ENCODE measurements at places on chromosomes 13 and 19.
A peak's percentile ranks its signal among the peaks of the same experiment; 100 is the strongest.

DNA sequence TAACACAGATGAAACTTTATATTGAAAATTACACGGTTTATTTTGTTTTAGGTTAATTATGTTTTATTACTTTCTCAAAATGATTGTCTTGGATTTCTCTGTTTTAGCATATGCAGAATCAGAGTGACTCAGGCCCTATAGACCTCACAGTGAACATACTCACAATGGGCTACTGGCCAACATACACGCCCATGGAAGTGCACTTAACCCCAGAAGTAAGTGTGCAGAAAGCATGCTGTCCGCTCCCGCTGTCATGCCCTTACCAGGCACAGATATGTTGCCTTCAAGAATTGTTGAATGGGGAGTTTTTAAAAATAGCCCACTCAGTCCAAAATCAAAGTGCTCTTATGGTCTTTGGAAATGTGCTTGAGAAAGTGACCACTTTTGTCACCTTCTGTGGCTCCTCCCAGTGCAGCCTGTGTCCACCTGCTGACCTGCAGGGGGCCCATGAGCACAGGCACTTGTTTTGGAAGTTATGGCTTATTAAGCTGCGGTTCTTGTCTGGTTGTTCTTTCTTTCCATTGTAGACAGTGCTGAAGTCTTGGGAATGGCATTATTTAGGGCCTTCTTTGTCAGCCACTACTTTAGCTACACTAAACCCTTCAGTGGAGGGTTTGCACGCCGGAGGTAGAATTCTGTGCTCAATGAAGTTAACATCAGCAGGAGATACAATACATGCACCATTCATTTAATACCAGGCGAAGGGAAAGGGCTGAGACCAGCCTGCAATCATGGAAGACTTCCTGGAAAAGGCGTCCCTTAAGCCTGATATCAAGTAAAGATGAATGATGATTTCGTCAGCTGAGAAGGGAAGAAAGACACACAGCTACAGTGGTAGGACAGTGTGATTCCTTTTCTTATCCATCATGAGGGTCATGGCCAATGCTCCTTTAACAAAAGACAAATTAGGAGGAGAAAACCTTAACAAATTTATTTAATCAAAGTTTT, 36.7 kb downstream of the CUL4A start:
- no peak for DNase-seq

DNA sequence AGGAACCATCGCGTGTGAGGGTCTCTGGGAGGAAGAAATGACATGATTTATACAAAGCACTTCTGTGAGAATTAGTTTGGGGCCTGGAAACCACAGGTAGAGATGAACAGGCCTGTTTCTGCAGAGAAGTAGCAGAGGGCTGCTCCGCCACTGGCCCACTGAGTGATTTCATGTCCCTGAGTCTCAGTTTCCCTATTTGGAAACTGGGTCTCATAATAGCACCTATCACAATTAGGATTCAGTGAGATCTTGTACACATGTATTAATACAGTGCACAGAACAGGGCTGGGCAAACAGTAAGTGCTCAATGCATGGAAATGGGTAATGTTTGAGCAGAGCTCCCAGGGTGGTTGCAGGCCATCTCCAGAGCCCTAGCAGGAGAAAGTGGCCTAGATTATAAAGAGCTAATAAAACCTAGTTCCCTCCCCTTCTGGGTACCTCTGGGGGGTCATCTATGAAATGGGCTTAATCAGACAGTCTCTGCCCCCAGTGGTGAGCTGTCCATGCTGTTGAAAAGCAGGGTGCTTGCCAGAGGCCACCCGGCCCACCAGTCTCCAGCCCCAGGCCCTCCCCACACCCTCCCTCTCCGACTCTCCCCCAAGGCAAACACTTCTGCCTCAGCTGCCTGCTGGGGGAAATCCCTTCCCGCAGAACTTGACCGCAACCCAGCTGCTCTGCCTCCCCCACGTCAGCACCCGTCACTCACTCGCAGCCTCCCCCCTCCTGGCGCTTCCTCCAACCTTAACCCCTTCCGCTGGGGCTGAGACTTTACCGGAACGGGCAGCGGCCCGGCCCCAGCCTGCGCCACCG, 4.5 kb downstream of the BCL3 start:
- peak; percentile 89 for DNase-seq

- DNase-seq = no peak
Measured at GRCh38 chr13:35888457-35888883, 242.7 kb downstream of the DCLK1 start.

GRCh38 chr19:36152352-36153091, at the start of gene COX7A1:
TSS of gene COX7A1 (minus strand) at chr19:36152447. CDS start at chr19:36152407, 40 bp downstream.
- DNase-seq = peak; percentile 54

- DNase-seq = no peak
Measured at GRCh38 chr13:23463661-23464060, 30.2 kb upstream of the SACS start.

- DNase-seq = no peak
Measured at GRCh38 chr13:43347877-43348276, 324.5 kb downstream of the DNAJC15 start.

- no peak for DNase-seq
Measured at GRCh38 chr19:13976446-13976845, 24.1 kb downstream of the DCAF15 start.

DNA sequence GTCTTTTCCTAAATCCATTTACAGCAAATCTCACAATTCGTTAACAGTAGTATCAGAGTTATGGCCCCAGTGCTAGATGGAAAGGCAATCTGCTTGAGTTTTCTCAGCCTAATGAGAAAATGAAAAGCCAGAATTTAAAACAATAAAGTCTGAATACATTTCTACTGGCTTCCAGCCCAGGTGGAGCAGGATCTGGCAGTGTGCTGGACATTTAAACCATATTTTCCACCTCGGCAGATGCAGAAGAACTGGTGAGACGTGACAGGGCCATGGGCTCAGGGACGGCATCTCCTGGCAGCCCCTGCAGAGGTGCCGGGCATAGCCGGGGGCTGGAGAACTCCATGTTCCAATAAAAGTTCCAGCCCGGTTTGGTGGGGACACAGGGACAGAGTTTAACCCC, 7.1 kb downstream of the SMIM7 start:
- DNase-seq = no peak

GRCh38 chr13:30808600-30808999, 73.3 kb downstream of the ALOX5AP start:
- no peak for DNase-seq

DNA sequence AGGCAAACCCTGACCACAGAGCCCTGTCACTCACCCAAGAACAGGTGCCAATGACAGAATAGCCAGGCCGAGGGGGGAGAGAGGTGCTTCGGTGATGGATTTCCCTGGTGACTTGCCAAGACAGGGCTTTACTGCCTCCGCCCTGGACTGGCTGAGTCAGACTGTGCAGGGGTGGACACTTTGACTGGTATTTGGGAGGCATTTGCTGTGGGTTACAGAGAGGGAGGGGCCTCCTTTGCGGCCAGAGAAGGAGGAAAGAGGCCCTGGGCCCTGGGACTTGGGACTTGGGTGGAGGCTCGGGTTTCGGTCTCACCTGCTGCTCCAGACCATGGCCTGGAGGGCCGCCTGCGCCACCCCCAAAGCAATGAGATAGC, 4.6 kb upstream of the EPS8L1 start:
- DNase-seq = no peak

DNA sequence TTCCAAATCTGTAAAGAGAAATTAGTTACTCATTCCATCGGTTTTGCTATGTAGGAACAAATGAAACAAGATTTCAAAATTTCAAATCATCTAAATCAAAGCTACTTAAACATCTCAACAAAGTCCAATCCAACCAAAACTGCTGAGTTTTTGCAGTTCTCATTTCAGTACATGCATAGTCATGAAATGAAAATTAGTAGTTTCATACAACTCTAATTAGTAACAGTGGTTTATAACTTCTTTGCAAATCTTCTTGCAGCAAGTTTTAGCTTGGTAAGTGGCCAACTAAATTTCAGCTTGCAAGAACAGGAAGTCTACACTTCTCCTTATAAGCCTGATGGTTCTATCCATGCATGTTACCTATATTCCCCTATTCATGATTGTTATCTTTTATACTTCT, 75.6 kb downstream of the SPRY2 start:
- DNase-seq = no peak

DNA sequence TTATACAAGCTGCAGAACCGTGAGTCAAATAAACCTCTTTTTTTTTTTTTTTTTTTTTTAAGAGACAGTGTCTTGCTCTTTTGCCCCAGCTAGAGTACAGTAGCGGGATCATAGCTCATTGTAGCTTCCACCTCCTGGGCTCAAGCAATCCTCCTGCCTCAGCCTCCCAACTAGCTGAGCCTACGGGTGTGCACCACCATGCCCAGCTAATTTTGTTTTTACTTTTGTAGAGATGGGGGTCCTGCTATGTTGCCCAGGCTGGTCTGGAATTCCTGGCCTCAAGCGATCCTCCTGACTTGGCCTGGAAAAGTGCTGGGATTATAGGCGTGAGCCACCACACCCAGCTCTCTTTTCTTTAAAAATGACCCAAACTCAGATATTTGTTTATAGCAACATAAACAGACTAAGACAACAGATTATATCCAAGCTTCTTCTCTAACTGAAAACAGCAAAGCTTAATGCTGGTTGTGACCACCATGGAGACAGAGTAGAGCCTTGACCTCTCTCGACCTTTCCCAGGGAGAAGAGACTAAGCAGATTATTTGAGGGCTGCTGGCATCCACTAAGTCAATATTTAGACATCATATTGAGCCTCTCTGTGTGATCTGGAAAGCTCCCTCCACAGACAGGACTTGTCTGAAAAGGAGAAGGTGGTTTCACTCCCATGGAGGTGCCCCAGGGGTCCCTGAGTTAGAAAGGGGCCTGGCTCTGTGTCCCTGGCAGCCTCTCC, 150.0 kb downstream of the KCTD15 start:
- peak; percentile 13 for DNase-seq

DNA sequence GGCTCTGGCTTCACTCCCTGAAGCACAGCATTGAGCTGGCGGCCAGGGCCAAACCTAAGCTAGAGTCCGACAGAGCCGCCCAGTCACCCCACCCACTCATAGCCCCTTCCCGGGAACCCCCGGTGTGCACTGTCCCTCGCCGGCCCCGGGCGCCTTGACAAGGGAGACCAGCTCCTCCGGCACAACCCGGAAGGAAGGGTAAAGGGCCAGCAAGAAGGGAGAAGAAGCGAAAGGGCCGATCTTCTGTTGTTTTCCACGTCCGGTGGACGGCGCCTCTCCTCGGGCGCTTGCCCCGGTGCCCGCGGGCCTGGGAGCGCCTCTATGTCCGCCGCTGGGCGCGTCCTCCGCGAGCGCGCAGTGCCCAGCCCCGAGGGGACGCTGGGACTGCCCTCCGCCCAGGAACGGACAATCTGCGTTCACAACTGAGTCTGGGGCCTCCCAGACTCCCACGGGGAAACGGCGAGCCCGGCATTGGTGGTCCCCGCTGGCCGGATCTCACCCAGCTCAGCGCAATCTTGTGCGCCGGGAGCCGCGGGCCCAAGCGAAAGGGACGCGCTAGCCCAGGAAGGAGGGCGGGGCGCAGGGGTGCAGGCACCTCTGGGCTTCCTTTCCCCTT, 172.5 kb upstream of the MIR17HG start:
- peak; percentile 67 for DNase-seq

DNA sequence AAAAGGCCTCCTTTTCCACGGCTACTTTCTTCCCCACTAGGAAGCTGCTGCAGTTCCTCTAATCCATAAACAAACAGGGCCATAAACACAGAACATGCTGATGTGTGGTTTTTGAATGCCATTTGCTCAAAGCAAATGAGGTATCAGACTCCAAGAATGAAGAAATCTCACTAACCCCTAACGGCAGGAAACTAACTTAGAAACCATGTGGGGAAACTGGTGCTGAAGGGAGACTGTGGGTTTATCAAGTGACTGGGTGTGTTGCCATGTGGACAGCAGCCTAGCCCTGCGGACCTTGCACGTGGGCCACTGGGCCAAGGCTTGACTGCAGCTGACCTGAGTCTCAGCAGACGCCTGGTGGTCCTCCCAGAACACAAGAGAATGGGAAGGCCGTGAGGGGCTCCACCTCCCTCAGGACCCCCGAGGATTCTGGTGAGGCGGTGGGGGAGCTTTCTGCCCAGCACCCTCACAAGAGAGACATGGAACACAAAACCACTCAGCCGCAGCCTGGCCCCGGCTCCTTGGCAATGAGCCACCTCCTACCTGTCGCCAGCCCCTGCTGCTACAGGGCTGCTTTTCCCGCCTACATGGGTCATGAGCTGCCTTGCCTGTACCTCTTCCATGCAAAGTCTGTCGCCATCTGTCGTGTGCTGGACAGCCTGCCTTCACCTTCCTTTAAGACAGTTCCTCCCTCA, 10.6 kb downstream of the SLC15A1 start:
- DNase-seq = no peak

DNA sequence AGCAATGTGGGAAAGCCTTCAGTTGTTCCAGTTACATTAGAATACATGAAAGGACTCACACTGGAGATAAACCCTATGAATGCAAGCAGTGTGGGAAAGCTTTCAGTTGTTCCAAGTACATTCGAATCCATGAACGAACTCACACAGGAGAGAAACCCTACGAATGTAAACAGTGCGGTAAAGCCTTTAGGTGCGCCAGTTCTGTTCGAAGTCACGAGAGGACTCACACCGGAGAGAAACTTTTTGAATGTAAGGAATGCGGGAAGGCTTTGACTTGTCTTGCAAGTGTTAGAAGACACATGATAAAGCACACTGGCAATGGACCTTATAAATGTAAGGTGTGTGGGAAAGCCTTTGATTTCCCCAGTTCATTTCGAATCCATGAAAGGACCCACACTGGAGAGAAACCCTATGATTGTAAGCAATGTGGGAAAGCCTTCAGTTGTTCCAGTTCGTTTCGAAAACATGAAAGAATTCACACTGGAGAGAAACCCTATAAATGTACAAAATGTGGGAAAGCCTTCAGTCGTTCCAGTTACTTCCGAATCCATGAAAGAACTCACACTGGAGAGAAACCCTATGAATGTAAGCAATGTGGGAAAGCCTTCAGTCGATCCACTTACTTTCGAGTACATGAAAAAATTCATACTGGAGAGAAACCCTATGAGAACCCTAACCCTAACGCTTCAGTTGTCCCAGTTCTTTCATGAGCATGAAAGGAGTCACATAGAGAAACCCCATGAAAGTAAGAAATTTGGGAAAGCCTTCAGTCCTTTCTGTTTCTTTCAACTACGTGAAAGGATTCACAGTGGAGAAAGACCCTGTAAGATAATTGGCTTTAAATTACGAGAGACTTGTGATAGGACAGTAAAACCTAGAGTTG, 20.1 kb downstream of the ZNF627 start:
- no peak for DNase-seq

GRCh38 chr13:26996965-26997752, 174.5 kb downstream of the USP12 start:
- DNase-seq = no peak

DNA sequence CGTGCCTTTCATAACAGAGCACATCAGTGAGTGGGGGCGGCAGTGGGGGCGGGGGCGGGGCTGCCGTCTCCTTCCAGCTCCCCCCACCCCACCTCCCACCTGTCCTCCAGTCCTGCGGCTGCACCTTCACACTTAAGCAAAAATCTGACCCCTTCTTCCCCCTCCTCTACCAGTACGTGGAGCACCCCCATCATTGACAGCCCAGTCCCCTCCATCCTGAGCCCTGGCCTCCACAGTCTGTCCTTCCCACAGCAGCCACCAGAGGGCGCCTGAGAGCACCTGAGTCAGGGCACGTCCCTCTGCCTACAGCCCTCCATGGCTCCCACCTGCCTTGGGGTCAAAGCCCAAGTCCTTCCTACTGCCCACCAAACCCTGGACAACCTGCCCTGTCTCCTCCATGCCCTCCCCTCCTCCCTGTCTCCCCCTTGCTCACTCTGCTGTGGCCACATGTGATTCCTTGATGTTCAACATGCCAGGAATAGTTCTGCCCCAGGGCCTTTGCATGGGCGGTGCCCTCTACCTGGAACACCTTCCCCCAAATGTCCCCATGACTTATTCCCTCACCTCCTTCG, 4.0 kb downstream of the EBI3 start:
- peak; percentile 93 for DNase-seq

- DNase-seq = no peak
Measured at GRCh38 chr13:62920159-62920558, 1504.5 kb upstream of the PCDH20 start.
